ENCODE measurements at places on chromosomes 3 and 15.
A peak's percentile ranks its signal among the peaks of the same experiment; 100 is the strongest.

DNA sequence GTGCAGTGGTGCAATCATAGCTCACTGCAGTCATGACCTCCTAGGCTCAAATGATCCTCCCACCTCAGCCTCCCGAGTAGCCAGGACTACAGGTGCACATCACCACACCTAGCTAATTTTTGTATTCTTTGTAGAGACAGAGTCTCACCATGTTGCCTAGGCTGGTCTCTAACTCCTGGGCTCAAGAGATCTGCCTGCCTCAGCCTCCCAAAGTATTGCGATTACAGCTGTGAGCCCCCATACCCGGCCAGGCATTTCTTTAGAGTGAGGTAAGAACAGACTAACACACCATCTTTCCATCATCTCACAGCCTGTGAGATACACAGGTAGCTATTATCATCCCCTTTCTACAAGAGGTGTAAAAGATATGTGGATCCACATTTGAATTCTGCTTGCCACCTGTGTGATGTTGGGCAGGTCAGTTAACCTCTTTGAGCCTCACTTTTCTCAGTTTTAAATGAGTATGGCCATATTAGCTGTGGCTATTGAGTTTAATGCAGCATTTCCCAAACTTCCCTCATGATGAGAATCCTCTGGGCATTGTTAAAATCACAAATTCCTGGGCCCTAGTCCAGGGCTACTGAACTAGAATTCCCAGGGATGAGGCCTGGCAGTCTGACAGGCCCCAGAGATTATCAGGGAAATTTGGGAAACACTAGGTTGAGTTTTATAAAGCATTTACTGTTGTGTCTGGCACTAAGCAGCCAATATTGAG, 46.0 kb downstream of the ANP32A start:
- DNase-seq: no peak

GRCh38 chr3:179695672-179696313, 43.0 kb downstream of the USP13 start:
- DNase-seq: no peak

- no peak for DNase-seq
These were observed 13.2 kb downstream of the MEIS2 start for GRCh38 chr15:37087131-37087588.

- DNase-seq: no peak
These were observed 79.1 kb downstream of the ZNF280D start for GRCh38 chr15:56654216-56654615.

DNA sequence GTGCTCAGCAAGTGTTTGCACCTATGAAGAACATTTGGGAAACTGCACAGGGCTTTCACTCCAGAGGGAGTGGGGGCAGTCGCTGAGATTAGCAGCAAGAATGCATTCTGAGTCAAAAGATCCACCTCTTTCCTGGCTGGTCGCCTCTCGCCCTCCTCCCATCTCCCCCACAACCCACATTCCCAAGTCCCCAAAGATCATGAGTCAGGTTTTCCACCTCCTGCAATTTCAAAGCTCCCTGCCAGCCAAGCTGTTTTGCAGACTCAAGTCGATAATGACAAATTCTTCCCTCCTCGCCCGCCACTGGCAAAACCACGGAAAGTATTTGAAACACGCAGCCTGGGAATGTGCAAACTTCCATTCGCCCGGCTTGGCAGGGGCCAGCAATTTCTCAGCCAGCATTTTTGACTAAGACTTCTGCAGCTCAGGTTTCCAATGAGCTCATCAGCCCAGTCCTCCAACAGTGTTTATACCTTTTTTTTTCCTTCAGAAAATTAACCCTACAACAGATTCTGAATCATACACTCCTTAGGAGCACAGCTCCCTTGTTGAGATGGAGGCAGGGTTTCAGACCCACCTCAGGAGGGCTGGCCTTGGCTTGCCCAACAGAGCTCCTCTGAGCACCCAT, 181.4 kb downstream of the SMAD6 start:
- no peak for DNase-seq

- peak; percentile 6 for DNase-seq
These were observed 8.6 kb upstream of the SST start for GRCh38 chr3:187678726-187679268.
